Activated T-helper 9 cell treated with anti-CD3 and anti-CD28 coated beads, Interleukin-2, amount 50 U/mL, for 16 hours (primary cell): ENCODE measurements at places on chromosomes 6 and 20.

DNA sequence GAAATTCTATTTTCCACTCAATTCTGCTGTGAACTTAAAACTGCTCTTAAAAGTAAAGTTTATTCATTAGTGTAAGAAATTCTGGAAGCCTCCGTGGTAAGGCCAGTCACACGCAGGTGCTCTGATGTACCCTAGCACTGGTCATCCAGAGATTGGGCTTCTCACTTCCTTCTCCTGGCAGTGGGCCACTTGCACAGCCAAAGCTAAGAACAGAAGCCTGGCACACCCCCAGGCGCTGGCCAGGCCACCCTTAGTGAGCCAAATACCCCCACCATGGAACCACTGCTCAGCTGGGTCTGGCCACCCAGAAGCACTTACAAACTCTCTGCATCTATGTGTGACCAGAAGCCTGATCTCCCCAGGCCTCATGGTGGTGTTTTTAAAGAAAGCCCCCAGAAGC, 35.3 kb upstream of the ARFGEF2 start:
- DNase-seq, result no peak

DNA sequence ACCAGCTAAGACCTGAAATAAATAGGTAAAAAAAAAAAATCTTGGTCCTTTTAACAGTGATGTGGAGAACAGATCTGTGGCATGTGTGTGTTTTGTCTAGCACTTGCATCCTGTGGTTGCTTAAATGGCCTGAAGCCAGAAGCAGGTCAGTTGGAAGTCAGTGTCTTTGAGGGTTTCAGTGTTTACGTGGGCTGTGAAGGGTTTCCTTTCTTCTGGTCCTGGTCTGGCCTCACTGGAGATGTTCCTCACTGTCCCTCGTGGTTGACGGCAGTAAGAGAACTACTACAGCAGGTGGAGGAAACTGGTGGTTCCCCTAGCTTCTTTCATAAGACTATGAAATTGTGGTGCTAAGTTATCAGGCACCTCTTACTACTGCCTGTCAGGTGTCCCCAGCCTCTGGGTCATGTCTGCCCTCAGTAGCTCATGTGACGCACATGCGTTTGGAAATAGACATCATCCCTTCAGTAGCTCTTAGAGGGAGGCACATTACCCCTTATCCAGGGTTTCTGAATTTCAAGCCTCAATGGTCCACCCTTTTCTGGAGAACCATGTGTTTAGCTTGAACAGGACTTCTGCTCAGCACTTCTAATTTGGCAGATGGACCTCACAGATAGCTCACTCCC, 59.4 kb upstream of the SCP2D1 start:
- DNase-seq, result no peak

- DNase-seq, result no peak
Observed at GRCh38 chr6:34523441-34524206, 32.5 kb downstream of the SPDEF start.

DNA sequence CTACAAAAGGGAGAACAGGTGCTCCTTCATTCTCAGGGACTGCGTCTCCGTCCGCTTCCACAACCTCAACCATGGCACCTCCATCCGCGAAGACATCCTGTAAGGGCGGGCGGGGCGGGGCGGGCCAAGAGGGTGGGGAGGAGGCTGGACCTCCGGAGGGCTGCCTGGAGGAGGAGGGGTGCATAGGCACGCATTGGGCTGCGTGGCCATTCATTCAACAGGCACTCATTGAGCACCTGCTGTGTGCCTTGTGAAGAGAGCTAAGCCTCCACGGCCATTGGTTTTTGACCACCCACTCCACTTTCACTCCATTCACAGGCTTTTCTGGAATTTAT, 435 bp downstream of the ZSWIM3 start:
- no peak for DNase-seq

DNA sequence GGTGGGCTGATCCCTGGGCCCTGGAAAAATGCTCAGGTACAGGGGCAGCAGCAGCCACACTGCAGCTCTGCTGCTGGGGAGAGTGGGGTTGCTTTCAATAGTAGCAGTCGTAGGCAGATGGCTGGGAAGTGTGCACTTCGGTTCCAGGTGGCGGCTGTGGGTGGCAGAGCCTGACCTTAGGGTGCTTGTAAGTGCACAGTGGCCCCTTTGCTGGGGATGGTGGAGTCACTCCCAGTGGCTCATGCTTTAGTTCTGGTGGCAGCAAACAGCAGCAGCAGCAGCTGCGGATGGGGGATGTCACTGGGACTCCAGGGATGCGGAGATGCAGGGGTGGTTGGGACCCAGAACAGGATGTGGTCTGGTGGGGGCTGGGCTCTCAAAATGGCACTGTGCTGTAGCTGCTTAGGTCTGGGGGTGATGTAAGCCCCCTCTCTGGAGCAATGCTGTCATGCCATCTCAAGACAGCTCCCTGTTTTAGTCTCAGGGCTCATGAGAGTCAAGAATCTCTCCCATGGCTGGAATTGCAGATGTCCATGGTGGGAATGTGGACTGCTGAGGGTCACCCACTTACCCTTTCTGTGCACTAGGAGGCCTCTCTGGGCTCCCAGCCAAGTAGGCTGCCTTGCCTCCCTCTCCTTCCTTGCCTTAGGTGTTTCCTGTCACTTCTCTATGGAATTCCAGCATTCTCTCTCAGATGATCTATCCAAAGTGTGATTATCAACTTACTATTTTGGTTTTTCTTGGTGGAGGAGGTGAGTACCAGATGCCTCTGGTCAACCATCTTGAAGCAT, 146.7 kb upstream of the SLC22A23 start:
- DNase-seq, result no peak

DNA sequence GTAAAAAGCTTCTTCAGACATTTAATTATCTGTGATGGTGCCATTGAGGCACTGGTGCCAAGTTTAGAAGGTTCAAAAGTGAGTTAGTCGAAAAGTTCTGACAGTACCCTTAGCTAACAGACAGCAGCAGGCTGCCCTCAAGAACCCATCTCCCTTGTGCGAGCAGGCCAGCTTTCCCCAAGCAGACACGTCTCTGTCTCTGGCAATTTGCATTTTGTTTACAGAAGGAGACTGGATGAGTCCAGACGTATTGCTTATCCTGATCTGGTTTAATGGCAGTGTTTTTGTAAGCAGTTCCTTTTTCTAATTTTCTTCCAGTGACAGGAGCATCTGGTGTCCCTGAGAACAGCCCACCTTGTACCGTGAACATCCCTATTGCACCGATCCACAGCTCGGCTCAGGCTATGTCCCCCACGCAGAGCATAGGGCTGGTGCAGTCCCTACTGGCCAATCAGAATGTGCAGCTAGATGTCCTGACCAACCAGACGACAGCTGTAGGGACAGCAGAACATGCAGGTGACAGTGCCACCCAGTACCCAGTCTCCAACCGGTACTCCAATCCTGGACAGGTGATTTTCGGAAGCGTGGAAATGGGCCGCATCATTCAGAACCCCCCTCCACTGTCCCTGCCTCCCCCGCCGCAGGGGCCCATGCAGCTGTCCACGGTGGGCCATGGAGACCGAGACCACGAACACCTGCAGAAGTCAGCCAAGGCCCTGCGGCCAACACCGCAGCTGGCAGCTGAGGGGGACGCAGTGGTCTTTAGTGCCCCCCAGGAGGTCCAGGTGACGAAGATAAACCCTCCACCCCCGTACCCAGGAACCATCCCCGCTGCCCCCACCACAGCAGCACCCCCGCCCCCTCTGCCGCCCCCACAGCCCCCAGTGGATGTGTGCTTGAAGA, 58.3 kb upstream of the TMEM181 start:
- DNase-seq, result no peak
